ENCODE measurements at places on chromosomes 16 and 17.

GRCh38 chr17:36212966-36213365 is 2.1 kb downstream of the CCL4L2 start:
- no peak for DNase-seq

DNA sequence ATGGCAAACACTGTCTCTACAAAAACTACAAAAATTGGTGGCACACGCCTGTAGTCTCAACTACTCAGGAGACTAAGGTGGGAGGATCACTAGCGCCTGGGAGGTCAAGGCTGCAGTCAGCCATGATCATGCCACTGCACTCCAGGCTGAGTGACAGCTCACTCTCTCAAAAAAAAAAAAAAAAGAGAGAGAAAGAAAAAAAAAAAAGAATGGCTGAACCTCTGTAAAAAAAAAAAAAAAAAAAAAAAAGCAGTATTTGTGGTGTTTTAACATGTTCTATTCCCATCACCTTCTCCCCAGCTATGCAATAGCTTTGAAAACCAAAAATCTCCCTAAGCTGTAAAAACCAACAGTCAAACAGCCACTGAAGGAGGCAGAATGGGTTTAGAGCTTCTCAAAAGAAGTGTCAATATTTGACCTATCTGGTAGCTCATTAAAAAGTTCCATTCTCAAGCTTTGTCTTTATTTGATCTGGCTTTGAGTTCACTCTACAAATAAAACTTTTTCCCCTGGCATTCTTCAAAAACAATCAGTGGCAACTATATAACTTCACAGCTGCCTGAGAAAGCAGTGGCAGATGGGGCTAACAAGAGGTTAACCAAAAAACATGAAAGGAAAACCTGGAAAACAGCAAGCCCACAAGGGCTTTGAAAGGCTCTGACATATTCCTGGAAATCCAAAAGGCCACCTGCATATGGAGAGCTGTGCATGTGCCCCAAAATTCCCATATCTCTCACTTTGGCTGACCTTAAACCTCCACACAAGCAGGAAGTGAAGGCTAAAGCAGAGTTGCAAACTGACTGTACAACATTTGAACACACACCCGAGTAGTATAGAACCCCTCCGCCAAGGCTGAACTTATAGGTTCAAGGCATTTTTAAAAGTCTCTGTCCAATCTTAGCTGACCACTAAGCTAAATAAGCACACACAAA is 36.0 kb downstream of the USP32 start:
- DNase-seq, result no peak

DNA sequence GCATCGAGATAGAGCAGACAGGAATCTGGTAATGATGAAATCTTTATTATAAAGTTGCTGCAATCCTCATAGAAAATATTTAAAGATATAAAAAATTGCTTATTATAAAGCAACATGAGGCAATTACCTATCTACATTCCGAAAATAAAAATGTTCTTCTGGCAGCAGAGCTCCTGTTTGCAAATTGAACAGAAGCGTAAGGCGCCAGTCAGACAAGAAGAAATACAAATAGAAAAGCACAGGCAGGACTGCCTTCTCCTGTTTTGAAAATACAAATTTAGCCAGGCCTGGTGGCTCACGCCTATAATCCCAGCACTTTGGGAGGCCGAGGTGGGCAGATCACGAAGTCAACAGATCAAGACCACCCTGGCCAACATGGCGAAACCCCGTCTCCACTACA is 95.6 kb downstream of the CDYL2 start:
- DNase-seq, result no peak

GRCh38 chr16:1102333-1102700 is 6.3 kb upstream of the C1QTNF8 start:
- DNase-seq, result no peak

- no peak for DNase-seq
Observed at GRCh38 chr16:67248401-67249177, at the start of gene SLC9A5. Gene SLC9A5 (plus strand): TSS chr16:67248979. CDS start chr16:67249015, 36 bp downstream.

- peak; percentile 93 for DNase-seq
Observed at GRCh38 chr16:58661199-58661830, 23.3 kb downstream of the SLC38A7 start.

- DNase-seq, result no peak
Observed at GRCh38 chr16:57566436-57566835, 24.0 kb downstream of the ADGRG5 start.

DNA sequence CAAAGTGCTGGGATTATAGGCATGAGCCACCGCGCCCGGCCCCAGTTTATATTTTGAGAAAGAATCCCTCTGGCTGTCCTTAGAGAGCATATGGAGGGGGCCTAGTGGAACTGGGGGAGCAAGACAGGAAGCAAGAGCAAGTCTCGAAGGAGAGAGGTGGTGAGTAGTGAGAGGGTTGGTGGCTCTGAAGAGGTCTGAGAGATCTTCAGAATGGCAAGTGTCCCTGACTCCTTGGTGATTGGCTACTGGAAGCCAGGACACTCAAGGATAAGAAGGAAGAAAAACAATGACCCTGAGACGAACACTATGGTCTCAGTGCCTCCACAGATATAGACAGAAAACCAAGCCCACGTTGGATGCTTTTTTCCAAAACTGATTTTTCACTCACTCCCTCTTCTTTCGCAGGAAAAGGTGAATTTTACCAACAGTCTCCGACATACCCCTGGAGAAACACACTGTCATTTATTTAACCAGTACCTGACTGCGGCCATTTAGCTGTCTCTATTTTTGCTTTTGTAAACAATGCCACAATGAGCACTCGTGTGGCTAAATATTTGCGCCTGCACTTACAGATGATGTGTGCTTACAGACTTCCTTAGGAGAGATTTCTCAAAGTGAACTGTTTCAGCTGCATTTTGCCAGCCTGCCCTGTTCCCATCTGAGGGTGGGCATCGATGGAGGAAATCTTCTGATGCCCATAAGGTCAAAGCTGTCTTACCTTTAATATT is 15.9 kb upstream of the DOK4 start:
- DNase-seq, result no peak

- DNase-seq, result no peak
Observed at GRCh38 chr16:87330646-87331045, 13.5 kb upstream of the C16orf95 start.

GRCh38 chr17:80649672-80650330 is 105.2 kb downstream of the RPTOR start:
- DNase-seq, result peak; percentile 70

DNA sequence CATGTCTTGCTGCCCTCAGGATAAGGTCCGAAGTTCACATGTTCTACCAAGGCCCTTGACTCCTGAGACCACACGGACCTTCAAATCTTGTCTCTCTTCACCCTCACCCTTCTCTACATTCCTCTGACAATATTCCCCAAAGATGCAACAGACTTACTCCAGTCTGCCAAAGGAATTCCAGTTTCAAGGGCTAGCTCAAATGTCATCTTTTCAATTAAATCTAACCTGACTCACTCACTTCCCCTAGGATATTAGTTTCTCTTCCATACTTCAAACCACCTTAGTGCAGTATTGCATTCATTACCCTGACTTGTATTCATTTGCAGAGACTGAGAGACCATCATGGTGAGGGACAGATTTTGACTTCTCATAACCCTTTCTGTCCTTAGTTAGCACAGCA is 59.6 kb upstream of the ADCY9 start:
- DNase-seq, result no peak

DNA sequence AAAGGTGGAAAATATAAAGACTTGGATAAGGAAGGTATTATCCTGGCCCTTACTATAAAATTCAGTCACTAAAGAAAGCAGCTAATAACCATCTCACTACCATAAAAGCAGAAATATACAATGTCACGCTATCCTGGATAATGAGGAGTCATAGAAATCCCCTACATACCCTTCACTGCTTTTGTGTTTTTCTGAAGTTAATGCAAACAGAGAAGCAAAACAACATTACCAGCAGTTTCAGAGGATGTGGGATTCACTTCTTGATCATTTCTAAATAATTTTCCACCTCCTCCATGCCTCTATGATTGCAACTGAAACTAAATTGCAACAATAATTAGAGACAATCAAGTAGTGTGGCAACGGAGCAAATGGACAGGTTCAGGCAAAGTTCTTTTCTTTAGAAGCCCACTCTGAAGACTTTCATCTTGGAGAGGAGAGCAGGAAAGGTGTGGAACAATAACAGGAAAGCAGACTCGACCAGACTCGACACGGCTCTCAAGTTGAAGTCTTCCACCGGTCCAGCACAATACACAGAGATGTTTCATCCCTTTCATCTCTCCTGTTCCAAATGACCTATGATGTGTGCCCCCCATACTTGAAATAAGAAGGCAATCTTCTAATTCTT is 10.2 kb downstream of the CYTH1 start:
- no peak for DNase-seq

DNA sequence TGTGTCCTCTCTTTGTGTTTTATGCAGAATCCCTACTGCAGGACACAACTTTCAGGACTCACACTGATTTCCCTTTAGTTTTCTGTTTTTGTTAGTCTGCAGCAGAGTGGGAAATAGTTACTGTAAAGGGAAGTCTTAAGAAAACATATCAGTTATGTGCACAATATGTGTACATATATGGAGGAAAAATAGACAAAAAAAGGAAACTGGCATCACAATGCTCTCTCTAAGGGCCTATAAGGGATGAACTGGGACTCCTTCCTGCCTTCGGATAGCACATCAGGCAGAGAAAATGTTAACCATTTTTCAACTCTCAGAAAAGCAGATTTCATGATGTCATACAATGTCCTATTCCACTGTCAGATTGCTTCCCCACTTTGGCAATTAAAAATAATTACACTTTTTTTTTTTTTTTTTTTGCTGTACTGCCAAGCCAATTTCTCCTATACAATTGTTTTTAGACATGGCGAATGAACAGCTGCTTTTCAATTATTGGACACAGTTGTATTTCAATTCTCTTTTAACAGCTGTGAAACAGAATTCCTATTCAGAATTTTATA is 112.5 kb upstream of the KCNJ16 start:
- no peak for DNase-seq

- peak; percentile 75 for DNase-seq
Observed at GRCh38 chr17:38898812-38899348, 26.5 kb upstream of the LASP1NB start.

- DNase-seq, result peak; percentile 45
Observed at GRCh38 chr16:6643080-6643686, 689.5 kb upstream of the RBFOX1 start.

GRCh38 chr17:36463916-36464764 is 22.3 kb upstream of the ZNHIT3 start:
- peak; percentile 77 for DNase-seq

GRCh38 chr16:27515874-27516353 is 33.8 kb downstream of the GTF3C1 start:
- DNase-seq, result peak; percentile 27

- DNase-seq, result no peak
Observed at GRCh38 chr17:66411520-66411919, 109.1 kb downstream of the PRKCA start.

- DNase-seq, result no peak
Observed at GRCh38 chr17:51685287-51685909, 425.1 kb downstream of the UTP18 start.

- no peak for DNase-seq
Observed at GRCh38 chr16:35370617-35371016, 1911.2 kb downstream of the TP53TG3F start.

GRCh38 chr16:30600215-30600614 is 10.0 kb downstream of the ZNF689 start:
- no peak for DNase-seq

DNA sequence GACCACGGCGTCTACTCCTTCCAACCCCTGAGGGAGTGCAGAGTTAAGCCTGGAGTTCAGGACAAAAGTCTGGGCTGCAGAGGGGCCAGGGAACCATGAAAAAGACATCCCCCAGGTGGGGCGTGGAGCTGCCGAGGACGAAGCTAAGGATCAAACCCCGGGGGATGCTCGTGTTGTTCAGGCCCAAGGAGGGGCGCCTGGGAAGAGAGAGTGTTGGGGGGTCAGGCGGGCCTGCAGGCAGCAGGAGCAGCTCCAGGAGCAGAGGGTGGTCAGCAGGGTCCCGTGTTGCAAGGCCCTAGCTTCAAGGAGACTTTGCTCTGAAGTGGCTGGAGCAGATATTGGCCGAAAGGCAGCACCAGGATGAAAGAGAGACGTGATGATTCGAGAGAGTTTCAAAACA is 26.7 kb downstream of the NECAB2 start:
- DNase-seq, result no peak
